Heart right ventricle (tissue), 16 donors: ENCODE measurements at places on chromosomes 6 and 20. TPM values are rescaled to one million over a fixed set of nuclear protein-coding genes. Genes with fewer than 3 reads are reported as not detected.

The SH3BGRL2 gene
- 5.2 TPM for polyA plus RNA-seq

DNA sequence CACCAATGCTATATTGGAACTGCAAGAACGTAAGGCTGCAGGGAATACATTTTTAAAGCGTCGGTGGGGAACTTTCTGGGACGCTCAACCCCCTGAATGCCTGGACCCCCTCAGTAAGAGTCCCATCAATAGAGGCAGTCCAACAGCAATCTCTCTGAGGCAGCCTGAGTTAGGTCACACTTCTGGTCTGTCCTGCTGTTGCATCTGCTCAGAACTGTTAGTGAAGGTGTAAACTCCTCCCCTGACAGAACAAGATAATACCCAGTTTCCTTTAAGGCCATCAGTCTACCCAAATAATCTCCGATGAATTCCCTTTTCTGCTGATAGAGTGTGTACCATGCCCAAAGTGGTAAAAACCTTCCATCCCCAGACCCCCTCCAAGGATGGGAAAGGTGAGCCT, 1.1 kb upstream of the RNGTT start:
- no peak for DNase-seq

GRCh38 chr20:62219101-62219991, 732 bp downstream of the HRH3 start:
- DNase-seq: no peak

GRCh38 chr6:45044510-45045252, 283.4 kb upstream of the RUNX2 start:
- no peak for DNase-seq

The BANF2 gene
- polyA plus RNA-seq: not detected

The FAM83C gene
- 0.03 TPM for polyA plus RNA-seq

DNA sequence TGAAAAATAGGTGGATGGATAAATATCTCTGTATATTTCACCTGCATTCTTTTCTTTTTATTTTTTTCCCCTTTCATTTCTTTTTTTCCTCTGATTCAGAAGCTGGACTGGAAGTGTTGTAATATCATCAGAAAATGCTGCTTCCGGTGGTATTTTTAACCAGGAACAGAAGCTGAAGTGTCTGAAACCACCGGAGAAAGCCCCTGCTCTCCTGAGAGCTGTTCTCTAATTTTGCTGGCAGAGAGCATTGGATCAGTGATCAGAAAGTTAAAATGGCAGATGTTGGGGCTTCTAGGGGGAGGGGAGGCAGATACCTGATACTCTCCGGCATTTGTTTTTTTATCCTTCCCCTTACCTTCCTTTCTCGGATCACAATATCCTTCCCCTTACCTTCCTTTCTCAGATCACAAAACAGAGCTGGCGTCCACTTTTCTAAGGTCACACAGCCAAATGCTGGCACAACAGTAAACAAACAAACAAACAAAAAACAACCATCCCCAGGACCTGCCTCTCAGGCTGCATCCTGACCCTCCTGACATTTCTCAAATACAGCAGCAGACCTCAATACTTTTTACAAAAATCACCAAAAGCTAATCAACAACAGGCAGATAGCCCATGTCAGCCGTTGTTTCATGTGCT, 143.2 kb upstream of the ZNF217 start:
- no peak for DNase-seq

The RSPO3 gene
- polyA plus RNA-seq: 0.20 TPM

DNA sequence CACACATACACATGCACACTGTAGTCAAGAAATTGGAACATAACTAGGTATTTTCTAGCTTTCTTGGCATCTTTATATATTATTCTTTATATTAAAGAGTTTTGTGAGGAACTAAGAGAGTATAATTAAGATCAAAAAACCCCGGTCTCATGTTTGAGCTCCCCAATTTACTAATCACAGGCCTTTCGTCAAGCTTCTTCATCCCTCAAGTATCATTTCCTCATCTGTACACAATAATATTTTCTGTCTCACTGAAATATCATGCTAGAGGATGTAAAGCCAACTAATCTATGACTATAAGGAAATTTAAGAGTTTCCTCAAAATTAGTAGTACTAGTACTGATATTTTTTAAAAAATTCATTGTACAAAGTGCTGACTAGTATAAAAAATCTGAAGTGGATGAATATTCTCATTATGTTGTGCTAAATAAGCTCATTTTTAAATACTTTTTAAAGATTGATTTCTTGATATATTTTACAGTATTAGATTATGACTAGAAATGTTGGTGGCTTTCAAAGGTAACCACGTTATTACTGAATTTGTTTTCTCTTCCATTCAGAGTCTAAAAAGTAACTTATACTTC, 28.0 kb downstream of the PEX3 start:
- no peak for DNase-seq

The CLIC5 gene
- 28.1 TPM for polyA plus RNA-seq

The TP53INP2 gene
- polyA plus RNA-seq: 48.8 TPM

GRCh38 chr20:48047447-48047846, 262.2 kb upstream of the SULF2 start:
- DNase-seq: no peak

The SLC17A3 gene
- not detected for polyA plus RNA-seq
